Fibroblast of gingiva (primary cell): ENCODE measurements at places on chromosomes 1 and 21.

GRCh38 chr1:12344596-12345349, 114.9 kb downstream of the VPS13D start:
- no peak for DNase-seq

DNA sequence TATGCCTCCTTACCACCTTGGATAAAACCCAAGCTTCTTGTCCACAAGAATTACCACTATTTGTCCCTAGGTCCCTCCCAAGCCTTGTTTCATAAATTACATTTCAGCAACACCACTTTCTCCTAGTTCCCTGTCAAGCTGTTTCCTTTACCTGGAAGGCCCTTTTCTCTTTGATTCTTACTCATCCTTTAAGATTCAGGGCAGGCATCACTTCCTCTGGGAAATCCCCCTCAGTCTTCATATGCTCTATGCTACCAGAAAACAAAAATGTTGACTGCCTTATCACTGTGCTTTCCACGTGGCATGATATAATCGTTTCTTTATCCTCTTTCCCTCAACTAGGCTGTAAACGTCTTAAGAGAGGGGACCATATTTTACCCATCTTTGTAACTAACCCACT, 102.7 kb downstream of the LYST start:
- no peak for DNase-seq

DNA sequence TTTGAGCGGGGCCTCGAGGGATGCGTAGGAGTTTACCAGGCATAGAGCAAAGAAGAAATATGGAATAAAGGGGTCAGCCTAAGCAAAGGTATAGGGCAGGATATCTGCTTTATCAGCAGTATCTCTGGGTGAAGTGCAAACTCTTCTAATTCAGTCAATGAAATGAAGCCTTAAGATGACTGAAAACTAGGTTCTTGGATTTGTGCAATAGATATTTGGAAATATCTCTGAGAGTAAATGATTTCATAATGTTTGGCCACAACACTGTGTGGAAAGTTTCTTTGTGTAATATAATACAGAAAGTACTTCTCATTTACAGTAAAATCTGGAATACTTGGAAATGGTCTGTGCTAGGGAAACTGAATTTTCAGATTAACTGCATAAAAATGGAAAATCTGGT, 26.1 kb downstream of the KCNJ15 start:
- peak; percentile 80 for DNase-seq

- no peak for DNase-seq
Observed at GRCh38 chr1:162671664-162672410, 39.6 kb downstream of the DDR2 start.

DNA sequence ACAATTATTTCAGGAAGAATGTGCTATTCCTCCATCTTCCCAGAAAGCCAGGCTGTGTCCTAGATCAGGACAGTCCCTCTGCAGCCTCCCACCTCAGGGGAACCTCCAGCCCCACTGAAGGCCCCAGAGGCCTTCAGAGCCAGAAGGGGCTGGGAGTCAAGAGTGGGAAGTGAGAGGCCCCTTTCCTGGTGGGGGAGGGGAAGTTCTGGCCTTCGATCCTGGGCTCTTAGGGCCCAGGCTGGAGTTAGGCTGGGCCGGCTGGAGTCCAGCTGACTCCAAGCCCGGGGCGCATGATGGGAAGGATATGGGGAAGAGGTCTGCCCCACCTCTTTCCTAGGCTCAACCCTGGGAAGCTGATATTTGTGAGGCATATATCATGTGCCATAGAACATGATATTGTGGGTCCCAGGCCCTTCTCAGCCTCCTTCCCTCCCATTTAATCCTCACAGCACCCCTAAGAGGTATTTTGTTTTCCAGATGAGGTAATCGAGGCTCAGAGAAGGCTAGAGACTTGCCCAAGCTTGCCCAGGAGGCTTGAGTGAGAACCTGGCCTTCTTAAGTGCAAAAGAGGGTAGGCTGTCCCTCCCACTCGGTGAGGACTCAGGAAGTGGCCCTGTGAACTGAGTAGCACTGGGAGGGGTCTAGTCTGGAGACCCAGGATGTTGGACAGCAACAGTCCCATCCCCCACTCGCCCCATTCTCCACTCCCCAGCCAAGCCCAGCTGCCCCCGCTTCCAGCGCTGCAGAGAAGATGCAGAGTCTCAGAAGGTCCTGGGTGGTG, 18.6 kb upstream of the HSPG2 start:
- no peak for DNase-seq

GRCh38 chr1:116365353-116365780, 7.7 kb upstream of the ATP1A1 start:
- DNase-seq = peak; percentile 28
